GM12892 (cell line): ENCODE measurements at places on chromosomes 1 and 21.

DNA sequence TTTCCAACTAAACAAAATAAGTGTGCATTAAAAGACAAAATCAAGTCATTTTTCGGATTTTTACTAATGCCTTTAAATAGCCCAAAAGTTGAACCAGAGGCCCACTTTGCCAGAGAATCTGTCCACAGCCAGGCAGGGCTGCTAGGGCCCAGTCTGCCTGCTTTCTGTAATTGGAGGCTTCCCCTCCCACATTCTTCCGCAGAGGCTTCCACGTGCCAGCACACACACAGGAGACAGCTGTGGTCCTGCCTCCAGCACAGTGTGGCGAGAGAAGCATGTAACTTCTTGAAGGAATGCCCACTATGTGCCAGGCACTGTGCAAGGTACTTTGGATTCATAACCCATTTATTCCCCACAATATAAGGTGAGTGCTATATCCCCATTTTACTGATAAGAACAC is 11.3 kb upstream of the PDZK1IP1 start:
- no peak for DNase-seq

- no peak for DNase-seq
These were observed 147.8 kb upstream of the MAP1LC3C start for GRCh38 chr1:242146652-242147051.

DNA sequence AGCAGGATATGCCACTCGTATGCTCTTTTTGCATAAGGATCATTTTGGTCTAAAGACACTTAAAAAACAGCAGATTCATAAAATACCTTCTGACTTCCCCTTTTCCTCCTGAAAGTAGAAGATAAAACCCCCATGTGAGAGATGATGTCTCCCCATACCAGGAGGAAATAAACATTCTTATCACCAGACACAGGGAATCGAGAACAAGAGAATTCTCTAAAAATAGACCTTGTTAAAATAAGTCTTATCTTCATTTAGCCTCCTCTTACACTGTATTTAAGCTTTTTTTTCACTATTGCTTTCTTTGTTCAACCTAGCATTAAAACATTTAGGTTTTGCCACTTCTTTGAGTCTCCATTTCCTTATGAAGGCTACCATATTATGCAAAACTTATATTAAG is 709.3 kb downstream of the KCNT2 start:
- DNase-seq = no peak

DNA sequence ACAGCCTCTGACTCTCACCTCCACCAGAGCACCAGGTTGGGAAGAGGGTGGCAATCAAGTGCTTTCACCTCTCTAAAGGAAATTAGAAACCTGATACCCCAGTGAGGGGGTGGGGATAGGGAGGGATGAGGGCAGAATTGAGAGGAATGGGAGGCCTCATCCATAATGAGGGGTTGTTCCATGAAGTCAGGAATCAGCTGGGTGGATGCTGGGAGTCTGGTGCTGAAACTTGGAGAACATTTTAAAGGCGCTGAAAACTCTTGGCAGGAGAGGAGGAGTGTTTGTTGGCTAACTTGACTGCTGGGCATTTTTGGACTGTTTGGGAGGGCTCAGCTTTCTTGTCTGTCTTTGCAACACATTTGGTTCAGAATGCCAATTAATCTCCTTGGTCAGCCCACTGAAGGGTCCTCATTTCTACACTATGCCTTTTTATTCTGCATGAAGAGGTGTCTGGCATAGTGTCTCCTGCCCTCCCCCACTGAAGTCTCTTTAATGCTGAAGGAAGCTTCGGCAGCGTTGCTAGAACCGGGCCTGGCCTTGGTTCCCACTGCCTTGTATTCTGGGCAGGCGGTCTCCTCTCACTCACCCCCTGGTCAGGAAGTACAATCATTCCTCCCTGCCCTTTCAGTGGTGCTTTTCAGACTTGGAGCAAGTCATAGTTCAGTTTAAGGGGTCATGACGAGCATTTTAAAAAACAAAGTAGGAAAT is 2.2 kb downstream of the PHGDH start:
- DNase-seq = no peak

DNA sequence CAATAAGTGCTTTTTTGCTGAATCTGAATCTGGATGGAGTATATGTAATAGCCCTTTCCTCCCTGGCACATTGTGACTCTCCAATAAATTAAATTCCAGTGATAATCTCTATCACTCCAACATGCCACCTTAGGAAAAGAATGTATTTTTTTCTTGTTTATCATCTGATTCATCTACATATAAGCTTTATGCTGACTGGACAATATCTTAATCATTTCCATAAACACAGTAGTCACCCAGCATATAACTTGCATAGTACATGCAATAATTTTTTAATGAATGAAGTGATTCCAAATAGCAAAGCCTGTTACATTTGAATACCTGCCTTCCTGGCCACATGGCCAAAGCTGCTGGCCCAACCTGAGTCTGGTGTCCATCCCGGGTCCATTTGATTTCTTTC is 477.6 kb upstream of the USP24 start:
- DNase-seq = no peak

DNA sequence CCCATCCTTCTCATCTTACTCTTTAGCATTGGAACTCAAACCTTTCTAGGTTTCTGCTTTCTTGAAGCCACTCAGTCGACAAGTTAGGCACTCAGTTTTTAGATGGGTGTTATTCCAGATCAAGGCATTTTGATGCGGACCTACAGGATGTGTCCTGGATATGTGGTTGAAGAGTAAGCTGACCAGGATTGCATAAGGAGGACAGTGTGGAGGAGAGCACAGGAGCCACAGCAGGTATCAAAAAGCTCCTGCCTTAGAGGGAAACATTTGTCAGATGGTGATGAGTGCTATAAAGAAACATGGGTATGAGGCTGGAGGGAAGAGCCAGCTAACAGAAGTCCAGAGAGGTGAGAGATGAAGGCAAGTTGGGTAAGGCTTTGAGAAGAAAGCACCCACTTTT is 33.9 kb upstream of the OPRD1 start:
- DNase-seq = no peak
